ENCODE measurements at places on chromosomes 11 and 22.

GRCh38 chr11:3949125-3949524 lies 93.7 kb downstream of the STIM1 start:
- no peak for DNase-seq

GRCh38 chr22:38881997-38882879 lies 10.2 kb upstream of the CBX6 start:
- DNase-seq, result no peak

DNA sequence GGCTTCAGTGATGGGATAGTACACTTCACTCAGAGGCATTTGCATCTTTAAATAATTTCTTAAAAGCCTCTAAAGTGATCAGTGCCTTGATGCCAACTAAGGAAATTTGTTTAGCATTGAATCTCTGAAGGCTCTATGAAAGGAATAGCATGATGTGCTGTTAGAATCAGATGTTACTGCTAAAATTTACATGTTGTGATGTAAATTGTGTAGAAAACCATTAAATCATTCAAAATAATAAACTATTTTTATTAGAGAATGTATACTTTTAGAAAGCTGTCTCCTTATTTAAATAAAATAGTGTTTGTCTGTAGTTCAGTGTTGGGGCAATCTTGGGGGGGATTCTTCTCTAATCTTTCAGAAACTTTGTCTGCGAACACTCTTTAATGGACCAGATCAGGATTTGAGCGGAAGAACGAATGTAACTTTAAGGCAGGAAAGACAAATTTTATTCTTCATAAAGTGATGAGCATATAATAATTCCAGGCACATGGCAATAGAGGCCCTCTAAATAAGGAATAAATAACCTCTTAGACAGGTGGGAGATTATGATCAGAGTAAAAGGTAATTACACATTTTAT lies 4.6 kb downstream of the MALAT1 start:
- DNase-seq, result no peak

GRCh38 chr22:25818541-25818940 lies 76.6 kb downstream of the MYO18B start:
- no peak for DNase-seq

DNA sequence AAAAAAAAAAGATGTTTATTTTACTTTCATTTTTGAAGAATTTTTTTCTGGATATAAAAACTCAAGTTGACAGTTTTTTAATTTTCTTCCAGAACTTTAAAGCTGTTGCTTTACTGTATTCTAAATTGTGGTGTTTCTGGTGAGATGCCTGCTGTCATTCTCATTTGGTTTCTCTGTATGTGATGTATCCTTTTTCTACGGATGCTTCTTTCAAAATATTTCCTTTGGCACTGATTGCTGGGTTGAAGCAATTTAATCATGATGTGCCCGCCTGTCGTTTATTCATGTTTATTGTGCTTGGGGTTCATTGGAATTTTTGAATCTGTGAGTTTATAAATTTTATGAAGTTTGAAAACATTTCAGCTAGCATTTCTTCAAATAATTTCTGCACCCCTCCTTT lies 29.4 kb upstream of the CTSD start:
- DNase-seq, result no peak

GRCh38 chr11:109037856-109038780 lies 373.2 kb downstream of the DDX10 start:
- peak; percentile 80 for DNase-seq

Data from AG09309 (cell line).